Colonic mucosa (tissue), 4 donors: ENCODE measurements at places on chromosomes 16 and 17.

DNA sequence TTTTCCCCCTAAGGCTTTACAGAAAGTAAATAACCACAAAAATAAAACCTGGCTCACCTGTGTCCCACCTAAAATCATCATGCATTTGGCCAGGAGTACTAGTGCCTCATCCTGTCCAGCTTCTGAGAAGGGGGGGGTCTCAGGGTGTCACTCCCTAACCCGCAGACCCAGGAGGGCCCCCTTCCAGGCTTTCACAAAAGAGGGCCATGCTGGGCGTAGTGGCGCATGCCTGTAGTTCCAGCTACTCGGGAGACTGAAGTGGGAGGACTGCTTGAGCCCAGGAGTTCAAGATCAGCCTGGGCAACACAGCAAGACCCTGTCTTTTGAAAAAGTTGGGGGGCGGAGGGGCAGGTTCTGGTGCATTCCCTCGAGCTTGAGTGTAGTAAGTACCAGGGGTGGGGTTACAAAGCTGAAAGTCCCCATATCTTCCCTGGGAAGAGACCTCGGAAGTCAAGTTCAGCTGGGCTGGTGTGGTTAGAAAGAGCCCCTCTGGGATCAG lies 259.3 kb downstream of the PARN start:
- no peak overlapping the region for H3K4me3 ChIP-seq
- no peaks in the 10 kb centered on the region for H3K27me3 ChIP-seq
- DNase-seq = no peak
- no peak overlapping the region for H3K27ac ChIP-seq

- DNase-seq = no peak
- no peak overlapping the region for H3K4me3 ChIP-seq
- no peaks in the 10 kb centered on the region for H3K36me3 ChIP-seq
- H3K27ac ChIP-seq = no peak overlapping the region
- H3K27me3 ChIP-seq = no peaks in the 10 kb centered on the region
Observed at GRCh38 chr17:11825572-11826209, 171.6 kb downstream of the ZNF18 start.

- H3K4me3 ChIP-seq = no peak overlapping the region
- H3K27me3 ChIP-seq = no peaks in the 10 kb centered on the region
- H3K27ac ChIP-seq = no peak overlapping the region
Observed at GRCh38 chr17:48307814-48308411, 122.1 kb downstream of the SKAP1 start.

DNA sequence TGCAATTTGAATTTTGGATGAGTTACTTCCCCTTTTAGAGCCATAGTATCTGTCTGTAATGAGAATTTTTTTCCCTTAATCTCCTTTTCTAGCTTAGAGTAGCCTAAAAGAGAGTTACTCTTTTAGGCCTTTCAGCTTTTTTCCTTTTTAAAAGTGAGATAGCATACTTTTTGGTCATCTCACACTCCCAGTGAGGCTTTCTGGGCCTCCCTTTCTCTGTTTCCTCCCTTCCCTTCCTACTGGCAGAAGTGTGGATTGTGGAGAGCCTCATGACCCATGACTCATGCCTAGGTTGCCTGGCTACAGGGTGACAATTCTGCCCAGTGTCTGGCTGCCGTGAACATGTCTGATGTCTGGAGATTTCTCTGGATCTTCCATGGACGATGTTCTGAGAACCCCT lies 15.2 kb downstream of the KRT23 start:
- H3K4me1 ChIP-seq = no peaks in the 10 kb centered on the region
- H3K36me3 ChIP-seq = no peaks in the 10 kb centered on the region
- no peak overlapping the region for H3K4me3 ChIP-seq
- no peaks in the 10 kb centered on the region for H3K27me3 ChIP-seq
- no peak for DNase-seq
- H3K27ac ChIP-seq = no peak overlapping the region

DNA sequence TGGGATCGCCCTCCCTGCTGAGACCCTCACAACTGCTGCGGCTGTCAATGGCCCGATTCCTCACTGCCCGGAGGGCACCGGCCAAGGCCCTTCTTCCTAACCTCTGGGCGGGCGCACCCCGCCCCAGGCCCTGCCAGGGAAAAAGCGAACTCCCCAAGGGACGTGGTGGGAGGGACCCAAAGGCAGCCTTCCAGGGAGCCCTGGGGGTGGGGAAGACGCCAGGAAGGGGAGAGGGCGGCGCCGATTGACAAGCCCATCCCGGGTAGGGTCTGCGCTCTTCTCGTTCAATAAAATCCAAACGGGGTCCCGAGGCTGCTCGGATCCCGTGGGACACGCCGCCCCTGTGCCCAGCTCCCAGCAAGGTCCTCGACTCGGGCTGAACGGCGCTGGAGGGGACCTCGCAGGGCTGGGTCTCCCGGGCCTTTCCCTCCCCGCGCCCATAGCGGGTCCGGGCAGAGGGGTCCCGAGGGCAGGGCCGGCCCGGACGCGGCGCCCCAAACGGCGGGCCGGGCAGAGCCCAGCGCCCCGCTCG lies 416 bp downstream of the KIFC3 start:
- H3K4me1 ChIP-seq = peaks cover 9% of the 10 kb centered on the region
- peak overlapping the region; percentile 38 for H3K4me3 ChIP-seq
- no peaks in the 10 kb centered on the region for H3K36me3 ChIP-seq
- H3K27me3 ChIP-seq = peaks cover 11% of the 10 kb centered on the region

DNA sequence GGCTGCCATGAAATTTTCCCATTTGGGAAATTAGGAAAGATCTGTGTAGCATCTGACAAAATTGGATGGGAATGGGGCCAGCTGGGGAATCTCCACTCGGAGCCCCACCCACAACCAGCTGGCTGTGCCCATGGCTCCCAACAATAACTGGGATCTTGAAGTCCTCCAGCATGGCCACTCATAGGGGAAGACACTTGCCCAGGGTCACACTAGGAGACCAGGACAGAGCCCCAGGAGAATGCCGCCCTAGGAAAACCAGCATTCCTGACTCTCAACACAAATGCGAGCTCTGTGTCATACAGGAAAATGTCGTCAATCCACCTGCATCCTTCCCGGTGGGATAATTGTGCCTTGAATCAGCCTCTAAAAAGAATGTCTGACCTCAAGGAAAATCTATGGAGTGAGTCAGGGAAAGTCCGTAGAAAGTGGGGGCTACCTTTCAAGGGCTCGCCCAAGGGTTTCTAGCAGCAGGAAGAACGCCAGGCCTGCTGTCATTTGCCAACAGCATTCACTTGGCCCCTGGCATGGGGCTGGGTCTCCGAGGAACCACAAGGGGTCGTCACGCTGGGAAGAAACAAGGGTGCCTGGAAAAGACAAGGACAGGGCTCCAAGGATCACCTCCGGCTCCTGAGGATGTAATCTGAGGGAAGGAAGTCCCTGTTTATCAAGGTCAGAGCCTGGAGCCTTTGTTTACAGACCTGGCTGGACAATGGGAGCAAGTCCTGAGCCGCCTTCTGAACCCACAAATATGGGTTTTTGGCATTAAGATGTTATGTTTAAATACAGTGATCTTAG lies 15.9 kb downstream of the CDH5 start:
- H3K4me1 ChIP-seq = no peaks in the 10 kb centered on the region
- H3K4me3 ChIP-seq = no peak overlapping the region
- no peaks in the 10 kb centered on the region for H3K36me3 ChIP-seq

DNA sequence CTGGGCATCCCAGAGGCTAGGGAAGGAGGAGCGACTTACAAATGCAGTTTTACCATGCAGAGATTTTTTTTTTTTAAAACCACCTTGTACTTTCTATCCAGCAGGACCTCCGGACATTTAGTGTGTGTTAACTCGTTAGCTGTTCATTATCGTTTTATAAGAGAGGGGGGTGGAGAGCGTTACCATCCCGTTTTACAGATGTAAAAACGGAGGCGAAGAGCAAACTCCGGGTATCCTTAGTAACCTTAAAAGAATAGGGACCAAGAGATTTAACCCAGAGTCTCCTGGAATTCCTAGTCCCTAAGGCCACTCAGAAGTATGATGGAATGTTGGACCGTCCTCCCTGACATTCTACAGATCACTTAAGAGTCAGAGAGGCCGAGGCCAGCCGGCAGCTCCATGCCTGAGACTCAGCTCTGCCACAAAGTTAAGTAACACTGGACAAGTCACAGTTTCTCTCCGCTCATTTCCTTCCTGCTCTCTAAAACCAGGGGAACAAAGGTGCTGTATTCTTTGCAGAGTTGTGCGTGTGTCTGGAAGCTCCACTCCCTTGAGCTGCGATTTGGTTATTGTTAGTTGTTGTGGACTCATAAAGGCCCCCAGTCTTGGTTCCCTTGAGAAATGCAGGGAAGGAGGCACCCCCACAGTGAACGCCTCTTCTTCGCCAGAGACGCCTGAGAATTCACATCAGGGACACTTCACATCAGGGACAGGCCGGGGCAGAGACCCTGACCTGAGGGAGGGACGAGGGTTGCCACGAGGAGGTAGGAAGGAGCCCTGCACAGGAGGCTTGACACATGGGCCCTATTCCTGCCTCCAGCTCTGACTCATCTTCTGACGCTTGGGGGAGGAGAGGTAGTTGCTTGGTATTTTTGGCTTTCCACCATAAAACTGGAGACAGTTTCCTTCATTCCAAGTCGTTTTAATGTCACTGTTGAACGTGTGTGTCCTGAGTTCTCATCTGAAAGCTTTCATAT lies 1.2 kb downstream of the DUSP14 start:
- peak overlapping the region; percentile 77 for H3K4me3 ChIP-seq
- H3K27ac ChIP-seq = peak overlapping the region; percentile 63
- DNase-seq = peak; percentile 29
- H3K27me3 ChIP-seq = no peaks in the 10 kb centered on the region
- no peaks in the 10 kb centered on the region for H3K4me1 ChIP-seq
